ENCODE measurements at places on chromosomes 7 and 10.

DNA sequence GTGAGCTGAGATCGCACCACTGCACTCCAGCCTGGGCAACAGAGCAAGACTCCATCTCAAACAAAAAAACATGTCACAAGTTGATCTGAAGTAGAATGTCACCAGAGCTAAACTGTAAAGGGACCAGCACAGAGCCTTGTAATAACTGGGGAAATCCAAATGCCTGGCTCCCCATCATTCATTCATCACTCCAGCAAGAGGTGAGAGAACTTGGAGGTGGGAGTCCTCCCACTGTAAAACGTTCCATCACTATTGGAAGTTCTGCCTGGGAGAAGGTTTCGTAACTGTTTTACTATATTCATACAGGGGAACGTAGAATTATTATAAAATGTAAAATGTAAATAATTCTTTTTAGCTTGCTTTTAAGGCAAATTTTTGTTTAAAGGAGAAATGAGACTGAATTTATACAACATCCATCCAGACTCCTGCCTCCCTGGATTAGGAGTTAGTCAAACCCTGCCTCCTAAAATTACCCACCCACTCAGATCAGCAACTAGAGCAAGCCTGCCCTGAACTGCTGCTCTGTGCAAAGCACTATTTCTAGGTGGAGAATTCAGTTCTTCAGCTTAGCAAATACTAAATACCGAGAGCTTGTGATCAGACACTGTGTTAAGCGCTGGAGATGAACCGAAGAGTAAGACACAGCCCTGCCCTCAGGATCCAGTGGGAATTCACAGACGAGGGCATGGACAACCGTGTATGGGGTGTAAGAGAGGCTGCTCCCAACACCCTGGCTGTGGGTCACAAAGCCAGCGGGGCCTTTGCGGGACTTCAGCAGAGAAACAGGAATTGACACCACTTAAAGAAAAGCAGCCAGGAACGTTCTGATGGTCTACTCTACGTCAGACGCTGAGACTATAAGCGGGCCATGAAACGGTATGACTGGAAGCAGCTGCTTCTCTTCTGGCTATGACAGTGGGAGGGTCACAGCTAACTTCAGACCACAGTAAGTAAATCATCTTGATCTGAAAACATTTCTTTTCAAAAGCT lies 208.3 kb downstream of the ZMYND11 start:
- DNase-seq = no peak

DNA sequence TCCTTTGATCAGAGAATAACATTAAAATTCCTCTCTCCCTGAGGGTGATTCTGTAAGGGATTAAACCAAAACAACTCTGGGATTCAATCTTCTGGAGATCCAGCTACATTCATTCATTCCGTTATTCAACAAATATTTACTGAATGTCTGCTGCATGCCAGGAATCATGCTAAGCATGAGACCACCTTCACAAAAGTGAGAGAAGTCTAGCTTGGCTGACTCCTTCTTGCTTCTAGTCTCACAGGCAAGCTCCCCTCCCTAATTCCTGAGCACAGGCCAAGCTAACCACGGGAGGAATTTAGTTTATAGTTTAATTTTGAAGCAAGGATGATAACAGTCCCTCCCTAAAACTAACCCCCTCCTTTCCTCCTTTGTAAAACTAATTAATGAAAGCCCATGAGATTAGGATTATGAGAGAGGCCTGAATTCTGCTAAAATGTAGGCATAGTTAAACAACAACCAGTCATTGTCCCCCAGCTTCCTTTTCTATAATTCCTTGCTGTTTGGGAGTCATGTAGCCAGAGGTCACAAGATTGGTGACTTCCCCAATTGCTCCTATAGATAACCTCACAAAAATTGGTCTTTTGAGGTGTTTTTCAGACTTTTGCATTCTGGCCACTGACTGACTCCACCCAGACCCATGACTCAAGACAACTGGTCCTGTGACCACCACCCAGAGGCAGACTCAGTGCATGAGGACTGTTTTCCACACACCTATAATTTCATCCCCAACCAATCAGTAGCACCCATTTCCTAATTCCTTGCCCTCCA lies 113.5 kb downstream of the ITGB8 start:
- DNase-seq = no peak

GRCh38 chr7:81138870-81139269 lies 220.0 kb upstream of the SEMA3C start:
- no peak for DNase-seq

- DNase-seq = no peak
Observed at GRCh38 chr10:116833986-116834985, 15.0 kb upstream of the ENO4 start.

DNA sequence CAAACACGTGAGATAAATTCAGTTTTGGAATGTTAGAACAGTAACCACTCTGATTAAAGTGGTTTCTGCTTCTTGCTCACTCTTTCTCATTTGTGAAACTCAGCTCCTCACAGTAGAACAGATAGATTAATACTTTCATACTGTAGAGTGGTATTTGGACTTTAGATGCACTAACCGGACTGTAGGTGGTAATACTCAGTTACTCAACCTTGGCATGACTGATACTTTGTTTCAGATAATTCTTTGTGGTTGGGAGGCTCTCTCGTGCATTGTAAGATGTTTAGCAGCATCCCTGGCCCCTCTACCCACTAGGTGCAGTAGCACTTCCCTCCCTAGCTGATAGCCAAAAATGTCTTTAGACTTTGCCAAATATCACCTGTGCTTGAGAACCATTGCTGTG lies 37.6 kb downstream of the MCU start:
- no peak for DNase-seq

DNA sequence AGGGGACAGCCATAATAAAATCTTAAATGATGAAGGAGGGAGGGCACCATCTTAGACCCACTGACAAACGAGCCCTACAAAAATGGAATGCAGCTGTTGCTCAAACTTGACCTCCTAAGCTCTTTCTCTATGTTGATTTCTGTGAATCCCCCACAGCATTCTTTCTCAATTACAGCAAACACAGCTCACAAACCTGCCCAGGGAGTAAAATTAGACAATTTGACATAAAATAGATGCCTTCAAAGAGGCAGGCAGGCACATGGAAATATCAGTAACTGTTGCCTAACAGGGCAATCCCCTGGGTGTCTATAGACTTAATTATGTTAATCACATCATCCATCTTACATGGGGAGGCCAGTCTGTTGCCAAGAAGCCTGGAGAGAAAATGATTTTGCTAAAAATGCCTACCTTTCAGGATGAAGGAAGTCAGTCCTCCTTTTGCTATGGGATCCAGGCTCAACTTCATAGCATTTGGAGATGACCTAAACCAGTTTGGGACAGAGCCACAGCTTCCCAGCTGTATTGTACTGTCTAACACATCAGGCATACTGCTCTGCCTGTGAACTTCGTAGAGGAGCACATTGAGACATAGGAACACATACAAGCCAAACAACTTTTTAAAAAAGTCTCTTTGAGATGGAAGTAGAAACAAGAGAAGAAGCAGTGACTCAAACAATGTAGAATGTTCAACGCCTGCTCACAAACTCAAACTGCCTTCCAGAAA lies 1177.4 kb downstream of the SORCS1 start:
- no peak for DNase-seq

DNA sequence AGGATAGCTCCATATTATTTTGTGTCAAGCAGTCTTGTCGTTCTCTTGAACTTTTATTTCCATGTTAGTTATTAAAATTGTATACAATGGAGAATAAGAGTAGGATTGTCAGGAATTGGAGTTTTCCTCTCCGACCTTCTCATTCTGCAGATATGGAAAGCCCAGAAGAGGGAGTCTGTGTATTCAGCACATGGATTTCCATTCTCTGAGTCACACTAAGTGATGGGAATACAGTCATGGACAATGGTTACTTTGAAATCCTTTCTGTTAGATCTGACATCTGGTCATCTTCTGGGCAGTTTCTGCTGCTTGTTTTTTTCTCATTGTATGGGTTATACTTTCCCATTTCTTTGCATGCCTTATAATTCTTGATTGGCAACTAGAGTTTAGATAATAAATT lies 5.0 kb upstream of the TASOR2 start:
- no peak for DNase-seq

- DNase-seq = no peak
Observed at GRCh38 chr10:49645871-49646870, 32.3 kb downstream of the CHAT start.

GRCh38 chr10:79116368-79116767 lies 47.6 kb downstream of the ZMIZ1 start:
- no peak for DNase-seq

DNA sequence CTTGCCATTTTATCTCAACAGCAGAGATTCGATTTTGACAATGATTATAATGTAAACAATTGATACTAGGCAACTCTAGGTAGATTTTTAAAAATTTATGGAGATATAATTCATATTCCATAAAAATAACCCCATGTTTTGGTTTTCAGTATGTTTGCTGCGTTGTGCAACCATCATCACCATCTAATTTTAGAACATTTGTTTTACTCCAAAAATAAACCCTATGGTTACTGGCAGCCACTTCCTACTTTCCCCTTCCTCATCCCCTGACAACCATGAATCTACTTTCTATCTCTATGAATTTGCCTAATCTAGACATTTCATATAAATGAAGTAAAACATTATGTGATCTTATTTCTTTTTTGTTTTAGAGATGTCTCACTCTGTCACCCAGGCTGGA lies 401.9 kb downstream of the THSD7A start:
- no peak for DNase-seq

DNA sequence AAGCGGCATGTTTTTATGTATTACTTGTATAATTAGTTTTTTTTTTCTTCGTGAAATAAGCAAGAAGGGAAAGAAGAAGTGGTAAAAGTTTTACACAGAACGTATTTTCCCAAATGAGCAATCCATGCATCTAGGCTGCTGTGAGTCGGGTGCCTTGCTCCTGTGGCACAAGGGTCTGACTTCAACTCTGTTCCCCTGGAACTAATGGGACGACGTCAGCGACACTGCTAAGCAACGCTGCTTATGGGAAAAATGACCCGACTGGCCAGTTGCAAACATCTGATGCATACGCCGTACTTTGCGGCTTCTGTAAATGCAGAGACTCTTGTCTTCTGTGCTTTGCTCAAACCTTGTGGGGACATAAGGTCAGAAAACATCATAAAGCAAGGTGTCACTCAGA lies 66.3 kb downstream of the MPP7 start:
- DNase-seq = no peak

DNA sequence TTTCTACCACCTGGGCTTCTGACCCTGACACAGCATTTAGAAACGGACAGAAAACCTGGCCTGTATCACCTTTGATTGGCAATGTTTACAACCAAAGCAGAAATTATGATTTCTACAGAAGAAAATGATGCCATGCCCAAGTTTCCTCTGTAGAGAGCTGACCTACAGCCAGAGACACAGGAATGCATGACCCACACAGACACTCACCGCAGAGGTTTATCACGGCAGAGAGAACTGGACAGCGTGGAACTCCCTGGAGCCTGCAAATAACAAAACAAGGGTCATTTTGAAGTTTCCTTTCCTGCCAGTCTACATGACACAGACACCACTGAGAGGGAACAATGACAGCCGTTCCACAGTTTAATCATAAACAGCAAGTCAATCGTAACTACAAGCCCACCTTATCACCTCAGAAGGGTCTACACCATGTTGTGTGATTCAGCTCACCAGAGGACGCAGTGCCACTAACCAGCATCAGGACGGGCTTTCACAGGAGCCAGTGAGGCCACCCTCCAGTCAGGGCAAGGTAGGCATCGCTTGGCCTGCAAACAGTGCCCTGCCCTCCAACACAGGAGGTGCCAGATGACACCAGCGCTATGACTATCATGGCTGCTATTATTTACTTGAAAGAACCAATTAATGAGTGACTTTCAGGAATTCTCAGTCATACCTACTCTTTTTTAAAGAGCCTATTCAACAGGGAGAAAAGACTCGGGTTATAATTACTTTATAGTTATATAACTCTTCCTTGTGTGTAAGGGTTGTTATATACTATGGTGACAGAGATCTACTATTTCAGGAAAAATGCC lies 139.9 kb downstream of the TNS3 start:
- no peak for DNase-seq

DNA sequence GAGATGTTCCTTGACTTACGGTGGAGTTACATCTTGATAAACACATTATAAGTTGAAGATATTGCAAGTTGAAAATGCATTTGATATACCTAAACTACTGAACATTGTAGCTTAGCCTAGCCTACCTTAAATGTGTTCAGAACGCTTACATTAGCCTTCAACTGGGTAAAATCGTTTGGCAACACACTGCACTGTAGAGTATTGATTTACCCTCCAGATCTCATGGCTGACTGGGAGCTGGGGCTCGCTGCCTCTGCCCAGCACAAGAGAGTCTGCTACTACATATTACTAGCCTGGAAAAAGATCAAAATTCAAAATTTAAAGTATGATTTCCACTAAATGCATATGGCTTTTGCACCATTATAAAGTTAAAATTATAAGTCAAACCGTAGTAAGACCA lies 7.5 kb upstream of the AGR3 start:
- DNase-seq = no peak

DNA sequence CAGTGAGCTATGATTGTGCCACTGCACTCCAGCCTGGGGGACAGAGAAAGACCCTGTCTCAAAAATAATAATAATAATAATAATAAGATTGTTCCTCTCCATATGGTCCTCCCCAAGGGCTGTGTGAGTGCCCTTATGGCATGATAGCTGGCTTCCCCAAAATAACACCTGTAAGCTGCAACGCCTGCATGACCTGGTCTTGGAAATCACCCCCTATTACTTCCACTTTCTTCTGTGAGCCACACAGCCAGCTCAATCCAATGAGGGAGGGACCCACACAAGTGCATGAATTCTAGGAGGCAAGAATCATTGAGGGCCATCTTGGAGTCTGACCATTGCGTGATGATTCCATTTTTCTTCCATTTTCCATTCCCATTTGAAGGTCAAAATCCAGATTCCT lies 82.7 kb upstream of the CALN1 start:
- DNase-seq = no peak

- no peak for DNase-seq
Observed at GRCh38 chr7:119256001-119256400, 1017.0 kb upstream of the KCND2 start.

DNA sequence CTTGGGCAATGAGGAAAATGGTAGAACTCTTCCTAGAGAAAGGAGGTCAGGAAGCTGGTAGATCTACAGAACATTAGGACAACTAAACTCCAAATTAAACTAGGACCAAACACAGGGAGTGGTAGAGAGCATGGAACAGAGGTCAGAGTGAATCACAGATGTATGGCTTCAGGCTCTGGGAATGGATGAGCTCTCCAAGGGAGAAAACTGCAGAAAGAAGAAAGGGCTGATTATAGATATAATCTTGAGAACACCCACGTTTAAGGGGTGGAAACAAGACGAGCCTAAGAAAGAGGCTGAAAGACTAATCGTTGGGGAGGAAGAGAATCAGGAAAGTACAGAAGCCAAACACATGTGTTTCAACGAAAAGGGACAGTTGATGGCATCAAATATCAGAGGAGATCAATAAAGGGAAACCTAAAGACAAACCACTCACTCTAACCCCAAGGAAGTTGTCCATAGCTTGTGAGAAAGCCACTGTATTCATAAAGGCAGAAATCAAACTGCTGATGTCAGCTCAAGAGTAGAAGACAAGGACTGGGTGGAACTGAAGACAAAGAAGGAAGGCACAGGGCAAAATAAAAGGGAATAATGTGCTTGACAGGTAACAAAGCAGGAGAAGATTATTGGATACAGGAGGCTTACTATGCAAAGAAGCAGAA lies 41.4 kb downstream of the NUDCD3 start:
- no peak for DNase-seq
